ENCODE measurements at places on chromosomes 11 and 22.

- peak; percentile 43 for DNase-seq
Measured at GRCh38 chr11:111185266-111185665, 60.3 kb upstream of the POU2AF2 start.

DNA sequence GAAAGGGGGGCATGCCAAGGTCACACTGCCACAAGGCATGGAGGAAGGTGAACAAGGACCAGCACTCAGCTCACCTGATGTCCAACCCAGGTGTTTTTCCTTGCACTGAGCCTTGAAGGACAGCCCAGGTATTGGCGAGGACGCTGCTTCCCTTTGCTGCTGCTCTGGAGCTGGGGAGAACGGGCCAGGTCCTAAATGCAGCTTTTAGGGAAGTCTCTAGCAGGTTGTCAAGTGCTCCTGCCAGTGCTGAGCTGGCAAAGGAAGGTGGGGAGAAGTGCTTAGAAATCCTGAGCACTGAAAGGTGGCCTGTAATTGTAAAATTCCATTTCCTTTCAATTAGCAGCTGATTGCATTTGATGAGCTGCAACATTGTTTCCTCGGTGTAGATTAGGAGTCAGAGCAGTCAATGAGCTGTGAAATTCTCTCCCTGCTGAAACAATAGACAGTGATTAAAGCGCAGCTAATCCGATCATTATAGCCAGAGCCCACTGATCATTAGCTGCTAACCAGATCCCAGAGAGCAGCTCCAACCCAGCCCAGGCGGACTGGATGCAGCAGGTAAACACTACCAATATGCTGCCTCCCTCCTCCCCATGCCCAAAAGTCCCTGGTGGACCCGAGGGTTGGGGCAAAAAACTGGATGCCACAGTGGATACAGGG is 507.6 kb downstream of the INSC start:
- DNase-seq, result no peak

DNA sequence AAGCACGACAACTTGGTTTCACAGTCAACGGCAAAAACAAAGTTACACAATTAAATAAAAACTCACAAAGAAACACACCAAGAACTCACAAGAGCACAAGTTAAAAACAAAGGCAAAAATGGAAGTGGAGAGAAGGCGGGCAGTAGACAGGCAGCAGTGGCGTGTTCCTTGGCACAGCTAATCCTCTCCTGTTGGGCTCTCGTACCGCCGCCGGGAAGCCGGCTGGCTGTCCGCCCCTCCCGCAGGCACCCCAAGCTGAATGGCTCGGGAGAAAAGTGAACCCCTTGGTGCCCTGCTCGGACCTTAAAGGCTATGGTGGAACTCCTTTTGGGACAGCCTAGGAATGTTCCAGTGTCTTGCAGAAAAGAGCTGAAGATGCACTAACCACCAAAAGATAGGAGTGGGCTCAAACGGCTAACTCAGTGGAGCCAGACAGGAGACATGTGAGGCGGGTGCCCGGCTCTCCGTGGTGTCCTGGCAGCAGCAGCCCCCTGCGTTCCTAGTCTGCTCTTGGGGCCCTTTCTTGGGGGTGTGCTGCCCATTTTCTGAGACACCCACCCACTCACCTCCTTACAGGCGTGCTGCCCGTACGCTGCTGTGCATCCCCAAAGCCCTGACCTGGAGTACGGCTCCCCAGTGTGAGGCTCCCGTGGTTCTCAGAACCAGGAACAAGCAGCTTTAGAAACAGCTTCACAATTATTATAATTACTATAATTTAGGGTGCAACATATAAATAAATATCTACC is 86.1 kb upstream of the BID start:
- DNase-seq, result no peak

DNA sequence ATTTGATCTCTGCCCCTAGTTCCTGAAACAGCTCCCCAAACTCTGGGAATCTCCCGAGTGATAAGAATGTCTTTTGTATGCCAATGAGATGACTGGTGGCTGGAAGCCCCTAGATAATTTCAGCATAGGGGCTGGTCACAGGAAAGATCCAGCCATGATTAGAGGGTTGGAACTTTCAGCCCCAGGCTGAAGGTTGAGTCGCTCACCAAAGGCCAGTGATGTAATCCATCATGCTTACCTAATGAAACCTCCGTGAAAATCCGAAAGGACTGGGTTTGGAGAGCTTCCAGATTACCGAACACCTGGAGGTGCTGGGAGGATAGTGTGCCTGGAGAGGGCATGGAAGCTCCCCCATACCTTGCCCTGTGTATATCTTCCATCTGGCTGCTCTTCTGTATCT is 26.0 kb downstream of the LRRC32 start:
- DNase-seq, result no peak

- no peak for DNase-seq
Measured at GRCh38 chr11:34345991-34346480, 11.8 kb downstream of the ABTB2 start.

DNA sequence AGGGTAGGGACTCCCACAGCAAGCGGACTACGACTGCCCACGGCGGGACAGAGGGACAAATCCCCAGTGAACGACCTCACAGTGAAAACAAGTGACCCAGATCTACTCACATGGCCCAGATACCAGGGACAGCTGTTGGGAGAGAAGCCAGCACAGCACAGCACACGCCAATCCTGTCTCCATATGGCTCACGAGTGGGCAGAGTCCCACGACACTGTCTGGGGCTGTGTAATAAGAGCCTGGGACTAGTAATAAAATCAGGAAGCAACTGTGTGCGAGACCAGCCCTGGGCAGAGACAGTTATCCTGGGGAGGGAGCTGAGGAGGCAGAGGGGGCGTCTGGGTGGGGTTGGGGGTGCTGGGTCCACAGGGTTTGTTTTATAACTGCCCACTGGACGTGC is 385.0 kb downstream of the CTTN start:
- no peak for DNase-seq

GRCh38 chr11:35354644-35355043 is 64.7 kb downstream of the SLC1A2 start:
- DNase-seq, result no peak

- no peak for DNase-seq
Measured at GRCh38 chr11:56876621-56877275, 112.0 kb upstream of the OR5AK2 start.

DNA sequence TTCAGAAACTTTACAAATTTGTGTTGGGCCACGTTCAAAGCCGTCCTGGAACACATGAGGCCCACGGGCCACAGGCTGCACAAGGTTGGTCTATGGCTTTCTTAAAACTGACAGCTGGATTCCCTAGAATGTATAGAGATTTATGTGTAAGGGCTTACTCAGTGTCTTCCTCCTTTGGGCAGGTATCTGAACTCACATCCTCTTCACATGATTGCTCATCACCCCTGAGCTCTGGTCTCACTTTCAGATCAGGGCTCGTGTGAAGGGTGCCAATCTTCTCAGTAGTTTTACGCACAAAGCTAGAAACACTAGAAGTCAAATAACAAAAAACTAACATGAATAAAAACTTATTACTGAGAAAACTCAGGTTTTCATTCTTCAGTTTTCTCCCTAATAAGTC is 27.1 kb downstream of the HPS5 start:
- DNase-seq, result no peak

DNA sequence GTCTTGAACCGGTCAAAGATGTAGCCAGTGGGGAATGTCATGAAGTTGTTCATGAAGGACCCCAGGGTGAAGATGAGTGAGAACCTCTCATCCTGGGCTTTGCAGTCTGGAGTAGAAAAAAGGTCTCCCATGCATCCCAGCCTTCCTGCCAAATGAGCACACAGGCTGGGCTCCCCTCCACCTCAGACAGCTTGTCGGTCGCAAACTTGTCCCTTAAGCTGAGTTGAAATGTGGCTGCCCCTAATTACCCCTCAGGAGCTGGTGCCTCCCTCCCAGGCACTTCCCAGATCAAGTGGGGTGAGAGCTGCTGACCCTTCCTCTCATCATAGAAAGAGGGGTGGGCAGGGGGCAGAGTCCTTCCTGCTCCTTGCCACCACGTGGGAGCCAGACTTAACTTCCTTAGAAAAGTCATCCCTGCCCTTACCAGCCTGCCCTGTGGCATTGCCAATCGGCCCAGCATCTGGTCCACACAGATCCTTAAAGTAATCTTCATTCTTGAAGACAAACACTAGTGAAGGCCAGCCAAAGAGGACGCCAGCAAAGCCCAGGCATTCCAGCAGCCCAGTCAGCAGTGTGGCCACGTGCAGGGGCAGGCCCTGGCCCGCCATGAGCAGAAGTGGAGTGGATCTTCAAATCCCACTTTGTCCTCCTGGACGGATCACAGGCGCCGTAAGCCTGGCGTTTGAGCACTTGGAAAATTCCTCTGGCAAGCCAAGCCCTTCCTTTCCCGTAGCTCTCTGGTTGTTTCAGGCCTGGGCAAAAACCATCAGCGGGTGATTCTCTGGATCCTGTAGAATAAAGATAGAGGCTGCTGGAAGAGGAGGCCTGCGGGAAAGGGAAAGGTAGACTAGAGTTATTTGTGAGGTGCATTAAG is 1.1 kb downstream of the SLC43A3 start:
- no peak for DNase-seq

GRCh38 chr22:17695986-17696385 is 57.4 kb downstream of the BCL2L13 start:
- DNase-seq, result no peak

GRCh38 chr11:78365381-78365792 is 52.2 kb downstream of the GAB2 start:
- peak; percentile 23 for DNase-seq

GRCh38 chr22:29983296-29983917 is 96.9 kb upstream of the HORMAD2 start:
- no peak for DNase-seq

- DNase-seq, result no peak
Measured at GRCh38 chr11:96413408-96413807, 23.6 kb downstream of the JRKL start.

DNA sequence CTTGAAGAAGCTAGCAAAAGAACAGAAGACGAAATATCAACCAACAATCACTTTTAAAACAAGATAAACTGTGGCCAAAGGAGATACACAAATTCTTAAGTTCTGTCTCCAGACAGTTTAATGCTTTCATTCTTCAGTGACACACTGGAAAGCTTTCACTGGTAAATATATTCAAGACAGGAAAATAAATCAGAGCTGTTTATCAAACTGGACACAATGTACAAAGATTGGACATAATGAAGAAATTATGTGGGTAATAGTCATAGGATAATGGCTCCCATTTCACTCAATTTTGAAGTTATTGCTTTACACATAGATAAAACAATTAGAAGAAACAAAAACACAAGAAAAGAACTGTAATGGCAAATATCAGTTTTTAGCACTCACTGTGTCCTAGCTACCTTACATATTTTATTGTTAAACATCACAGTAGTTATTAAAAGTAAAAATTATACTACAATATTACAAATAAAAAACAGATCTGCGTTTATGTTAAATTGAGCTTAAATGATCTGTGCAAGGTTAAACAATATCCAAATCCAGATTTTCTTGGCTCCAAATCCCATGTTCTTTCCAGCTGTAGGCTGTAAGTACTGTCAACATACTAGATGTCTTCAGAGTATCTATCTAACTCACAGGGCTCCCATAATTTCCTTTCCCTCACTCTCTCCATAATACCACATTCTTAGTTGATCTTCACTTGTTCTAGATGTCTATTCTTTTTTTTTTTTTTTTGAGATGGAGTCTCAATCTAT is 38.6 kb upstream of the NOX4 start:
- no peak for DNase-seq

DNA sequence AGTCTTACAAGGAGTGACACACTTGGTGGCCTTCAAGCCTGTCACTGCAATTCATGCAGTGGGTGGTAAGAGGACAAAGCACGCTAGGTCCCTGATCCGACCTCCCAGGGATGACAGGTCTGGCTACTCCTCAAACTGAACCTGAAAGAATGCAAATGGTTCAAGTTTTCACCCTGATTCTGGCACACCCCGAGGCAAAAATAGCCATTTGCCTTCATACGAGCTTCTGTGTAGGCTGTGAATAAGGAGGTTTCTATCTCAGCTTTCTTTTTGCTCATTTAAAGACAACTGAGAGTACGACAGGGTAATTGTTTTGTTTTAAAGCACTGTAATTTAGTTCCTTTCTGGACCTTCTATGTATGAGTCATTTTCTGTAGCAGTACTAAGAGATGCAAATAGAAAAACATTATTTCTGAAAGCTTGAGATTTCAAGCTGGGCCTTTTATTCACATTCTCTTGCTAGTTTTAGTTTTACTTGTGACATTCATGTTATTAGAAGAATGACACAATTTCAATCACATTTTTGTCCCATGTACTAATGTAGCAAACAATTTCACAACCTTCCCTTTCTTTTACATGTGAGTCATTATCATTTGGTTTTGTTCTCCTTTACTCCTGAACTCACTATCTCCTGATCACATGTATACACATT is 56.6 kb upstream of the FDX1 start:
- DNase-seq, result no peak

GRCh38 chr11:76735841-76736240 is 47.3 kb upstream of the TSKU start:
- no peak for DNase-seq

- DNase-seq, result no peak
Measured at GRCh38 chr11:106827687-106828086, 190.6 kb downstream of the GUCY1A2 start.

- DNase-seq, result peak; percentile 75
Measured at GRCh38 chr22:17199003-17199731, 20.1 kb downstream of the ADA2 start.

- no peak for DNase-seq
Measured at GRCh38 chr22:50303848-50304527, 3.5 kb downstream of the PLXNB2 start.

DNA sequence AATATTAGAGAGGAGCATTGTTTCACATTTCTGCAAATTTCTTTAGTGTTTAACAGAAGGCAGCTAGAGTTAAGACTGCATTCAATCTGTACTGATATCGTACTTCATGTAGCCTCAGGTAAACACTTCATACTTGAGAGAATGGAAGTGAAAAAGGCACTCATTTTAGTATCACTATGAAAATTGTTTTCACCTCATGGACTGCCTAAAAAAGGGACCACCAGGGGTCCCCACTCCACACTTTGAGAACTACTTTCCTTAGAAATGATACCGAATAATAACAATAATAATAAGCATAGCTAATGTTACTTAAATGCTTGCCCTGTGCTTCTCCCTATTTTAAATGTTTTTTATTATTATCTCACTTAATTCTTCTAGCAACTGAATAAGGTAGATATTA is 95.1 kb downstream of the BLID start:
- no peak for DNase-seq

DNA sequence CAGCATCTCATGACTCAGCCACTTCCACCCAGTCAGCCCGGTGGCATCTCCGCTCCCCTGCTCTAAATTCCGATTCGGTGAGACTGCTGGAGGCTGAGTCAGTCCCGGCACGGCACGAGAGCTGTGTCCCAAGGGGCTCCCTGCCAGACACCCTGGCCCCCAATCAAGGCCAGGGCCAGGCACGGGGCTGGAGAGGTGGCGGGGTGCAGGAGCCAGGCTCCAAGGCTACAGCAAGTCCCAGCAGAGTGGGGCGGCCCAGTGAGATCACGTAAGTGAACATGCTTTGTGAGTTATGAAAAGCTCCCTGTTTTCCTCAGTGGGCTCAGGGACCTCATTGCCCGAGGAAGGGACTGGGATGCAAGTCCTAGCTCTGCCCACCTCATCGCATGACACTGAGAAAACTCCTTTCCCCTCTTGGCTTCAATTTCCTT is 3.0 kb downstream of the C11orf68 start:
- DNase-seq, result peak; percentile 94

Data from fibroblast of skin of left quadriceps (primary cell).